Hematopoietic multipotent progenitor cell treated with erythropoietin and hydrocortisone succinate and interleukin-3 and kit ligand, for 6 days (in vitro differentiated cells): ENCODE measurements at places on chromosomes 5 and 9.
A peak's percentile ranks its signal among the peaks of the same experiment; 100 is the strongest.

DNA sequence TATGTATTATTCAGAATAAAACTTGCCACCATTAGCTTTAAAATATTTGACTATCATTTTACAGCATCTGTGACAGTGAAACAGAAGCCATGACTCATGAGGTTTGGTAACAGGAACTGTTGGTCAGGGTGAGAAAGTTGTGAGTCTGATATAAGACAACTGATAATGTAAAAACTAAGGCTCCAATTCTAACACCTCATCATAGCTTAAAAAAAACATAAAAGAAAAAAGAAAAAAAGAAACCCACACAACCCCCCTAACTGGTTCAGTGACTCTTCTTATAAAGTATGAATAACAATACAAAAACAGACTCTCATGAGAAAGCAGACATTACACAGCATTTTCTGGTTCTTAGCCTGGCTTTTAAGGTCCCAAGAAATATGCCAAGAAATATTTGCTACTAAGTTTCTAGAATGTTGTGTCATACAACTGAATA, 85.8 kb downstream of the MRPS27 start:
- peak; percentile 96 for DNase-seq

DNA sequence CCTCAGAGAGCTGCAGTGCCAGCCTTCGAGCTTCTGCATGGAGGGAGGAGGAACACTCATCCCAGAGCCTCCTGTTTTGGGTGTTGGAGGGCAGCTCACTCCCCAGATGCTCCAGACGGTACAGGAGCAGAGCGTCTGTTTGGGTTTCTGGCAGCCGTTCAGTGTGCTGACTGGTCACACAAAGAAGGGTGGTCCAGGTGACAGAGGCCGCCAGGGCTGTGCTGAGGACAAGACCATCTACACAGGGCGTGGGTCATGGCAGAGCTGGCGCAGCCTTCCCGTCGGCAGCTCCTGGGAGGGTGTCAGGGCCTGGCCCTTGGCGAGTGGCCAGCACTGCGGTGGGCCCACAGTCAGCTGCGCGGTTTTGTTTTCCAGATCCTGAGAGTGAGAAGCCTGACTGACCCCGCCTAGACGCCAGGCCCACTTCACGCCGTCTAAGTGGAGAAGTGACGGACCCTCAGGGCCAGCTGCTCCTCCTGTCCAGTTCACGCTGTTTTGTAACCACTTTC, 131.4 kb upstream of the FAM120A start:
- no peak for DNase-seq

DNA sequence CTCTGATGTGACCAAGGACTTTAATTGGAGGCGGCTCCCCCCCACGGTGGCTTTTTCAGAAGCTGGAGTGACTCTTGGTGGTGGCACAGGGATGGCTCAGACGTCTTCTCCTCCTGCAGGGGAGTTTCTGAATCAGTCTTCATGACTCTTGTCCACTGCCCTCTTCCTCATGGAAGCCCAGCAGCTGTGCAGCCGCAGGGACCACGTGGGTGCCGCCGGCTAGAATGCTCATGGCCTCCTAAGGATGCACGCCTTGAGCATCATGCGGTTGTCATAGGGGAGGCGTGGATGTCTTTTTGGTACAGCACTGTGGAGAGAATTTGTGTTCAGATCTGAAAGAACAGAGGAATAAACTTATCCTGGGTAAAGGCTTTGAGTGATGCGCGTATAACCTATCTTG, 1.3 kb downstream of the TEX53 start:
- no peak for DNase-seq

- DNase-seq, result no peak
Observed at GRCh38 chr9:26264709-26265601, 586.7 kb upstream of the TUSC1 start.

GRCh38 chr5:160289721-160290120, 22.6 kb downstream of the CCNJL start:
- DNase-seq, result no peak

GRCh38 chr9:3810231-3810630, 284.4 kb upstream of the RFX3 start:
- no peak for DNase-seq

DNA sequence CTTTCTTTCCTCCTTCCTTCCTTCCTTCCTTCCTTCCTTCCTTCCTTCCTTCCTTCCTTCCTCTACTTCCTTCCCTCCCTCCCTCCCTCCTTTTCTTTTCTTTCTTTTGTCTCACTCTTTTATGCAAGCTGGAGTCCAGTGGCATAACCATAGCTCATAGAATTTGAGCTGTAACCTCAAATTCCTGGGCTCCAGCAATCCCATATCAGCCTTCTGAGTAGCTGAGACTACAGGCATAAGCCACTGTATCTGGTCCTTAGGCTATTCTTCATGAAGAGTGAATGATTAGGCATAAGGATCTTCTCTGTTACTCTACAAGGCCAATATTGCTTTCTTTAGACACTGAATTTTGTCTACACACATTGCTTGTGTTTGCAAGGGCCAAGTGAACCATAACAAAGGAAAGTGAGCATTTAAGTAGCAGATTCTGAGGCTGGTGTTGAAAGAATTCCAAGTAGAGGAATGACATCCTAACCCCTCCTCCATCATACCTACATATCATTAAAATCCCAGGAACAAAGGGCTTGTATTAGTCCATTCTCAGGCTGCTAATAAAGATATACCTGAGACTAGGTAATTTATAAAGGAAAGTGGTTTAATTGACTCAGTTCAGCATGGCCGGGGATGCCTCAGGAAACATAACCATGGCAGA, 293.2 kb downstream of the HCN1 start:
- DNase-seq, result no peak

DNA sequence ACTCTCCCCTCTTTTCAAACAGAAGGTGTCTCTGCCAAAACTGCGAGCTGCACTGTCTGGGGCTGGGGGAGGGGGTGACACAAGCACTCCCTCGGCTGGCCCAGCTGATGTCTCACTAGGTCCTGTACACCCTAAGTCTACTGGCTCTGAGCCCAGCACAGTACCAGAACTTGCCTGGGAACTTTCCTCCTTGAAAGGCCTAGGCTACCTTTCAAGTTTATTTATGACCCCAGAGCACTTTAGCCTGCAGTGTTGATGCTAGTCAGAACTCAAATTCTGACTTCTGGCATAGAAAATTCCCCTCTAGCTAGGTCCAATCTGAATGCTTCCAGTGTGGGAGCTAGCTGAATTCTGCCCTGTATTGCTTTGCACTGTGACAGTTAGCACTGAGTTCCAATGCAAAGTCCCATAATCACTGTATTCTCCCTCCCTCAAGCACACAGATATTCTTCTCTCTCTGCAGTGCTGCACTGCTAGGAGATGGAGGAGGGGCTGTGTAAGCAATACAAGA, 10.5 kb downstream of the LURAP1L start:
- DNase-seq, result no peak

- DNase-seq, result no peak
Observed at GRCh38 chr9:134702291-134702690, 60.7 kb downstream of the COL5A1 start.

DNA sequence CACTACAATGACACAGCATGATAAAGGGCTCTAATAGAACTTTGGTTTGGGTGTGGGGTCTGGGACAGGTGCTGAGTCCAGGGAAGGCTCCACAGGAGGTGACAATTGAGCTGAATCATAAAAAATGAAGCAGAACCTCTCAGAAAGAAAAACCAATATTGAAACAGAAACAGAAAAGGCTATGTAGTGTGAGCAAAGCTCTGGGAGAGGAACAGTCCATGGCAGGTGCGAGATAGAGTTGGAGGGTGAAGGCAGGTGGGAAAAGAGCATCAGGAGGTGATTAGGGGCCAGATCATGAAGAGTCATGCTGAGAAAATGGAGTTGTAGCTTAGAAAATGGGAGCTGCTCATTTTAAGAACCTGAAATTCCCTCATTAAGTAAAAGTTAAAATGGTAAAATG, 164.9 kb downstream of the KCTD16 start:
- DNase-seq, result no peak

DNA sequence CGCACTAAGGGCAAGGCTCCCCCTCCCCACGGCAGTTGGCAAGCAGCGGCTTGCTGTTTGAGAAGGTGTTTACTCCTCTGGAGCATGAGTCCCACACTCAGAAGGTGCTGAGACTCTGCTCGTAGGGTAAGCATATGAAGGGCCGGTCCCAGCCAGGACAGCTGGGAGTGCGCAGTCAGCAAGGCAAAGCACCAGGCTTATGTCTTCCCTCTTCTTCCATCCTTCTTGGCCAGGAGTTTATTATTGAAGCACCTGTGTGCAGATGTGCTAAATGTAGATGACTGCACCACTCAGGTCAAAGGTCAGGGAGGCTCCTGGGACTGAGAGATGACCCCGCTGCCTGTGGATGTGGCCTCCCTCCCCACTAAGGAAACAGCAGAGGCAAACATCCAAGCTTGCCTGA, 27.0 kb upstream of the CDKN2AIPNL start:
- no peak for DNase-seq

DNA sequence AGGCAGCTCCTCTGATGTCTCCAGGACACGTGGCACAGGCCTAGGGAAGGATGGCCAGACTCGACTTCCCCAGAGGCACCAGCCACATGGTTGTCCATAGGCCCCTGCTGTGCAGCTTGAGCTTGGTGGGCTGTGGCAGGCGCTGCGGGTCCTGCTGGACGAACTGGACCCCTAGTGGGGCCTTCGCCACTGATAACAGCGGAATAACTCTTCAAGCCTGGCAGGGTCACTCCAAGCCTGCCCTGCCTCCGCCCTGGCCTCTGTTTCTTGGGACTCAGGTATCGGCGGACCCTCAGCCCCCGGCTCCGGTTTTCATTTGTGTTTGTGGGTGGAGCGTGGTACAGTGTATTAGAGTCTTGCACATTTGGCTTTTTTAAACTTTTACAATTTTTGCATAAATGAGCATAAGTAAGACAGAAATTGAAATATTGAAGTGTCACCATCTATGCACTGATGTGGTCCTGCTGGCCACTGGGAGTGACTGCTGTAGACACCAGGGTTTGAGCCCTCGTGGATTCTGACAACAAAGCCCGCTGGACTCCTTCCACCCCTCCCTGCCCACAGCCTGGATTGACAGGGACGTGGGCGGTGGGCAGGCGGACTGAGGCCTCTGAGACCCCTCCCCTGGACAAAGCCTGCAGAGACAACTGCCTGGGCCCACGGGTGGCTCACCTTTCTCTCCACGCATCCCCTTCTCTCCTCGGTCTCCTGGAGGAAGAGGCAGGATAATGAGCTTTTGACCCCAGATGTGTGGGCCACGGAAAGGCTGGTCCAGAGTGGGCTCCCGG, 3.8 kb downstream of the FCN1 start:
- DNase-seq, result no peak

GRCh38 chr5:36870399-36871040, 6.0 kb upstream of the NIPBL start:
- peak; percentile 95 for DNase-seq
